Amygdala (tissue), 56 donors: ENCODE measurements at places on chromosomes 6 and 20.

DNA sequence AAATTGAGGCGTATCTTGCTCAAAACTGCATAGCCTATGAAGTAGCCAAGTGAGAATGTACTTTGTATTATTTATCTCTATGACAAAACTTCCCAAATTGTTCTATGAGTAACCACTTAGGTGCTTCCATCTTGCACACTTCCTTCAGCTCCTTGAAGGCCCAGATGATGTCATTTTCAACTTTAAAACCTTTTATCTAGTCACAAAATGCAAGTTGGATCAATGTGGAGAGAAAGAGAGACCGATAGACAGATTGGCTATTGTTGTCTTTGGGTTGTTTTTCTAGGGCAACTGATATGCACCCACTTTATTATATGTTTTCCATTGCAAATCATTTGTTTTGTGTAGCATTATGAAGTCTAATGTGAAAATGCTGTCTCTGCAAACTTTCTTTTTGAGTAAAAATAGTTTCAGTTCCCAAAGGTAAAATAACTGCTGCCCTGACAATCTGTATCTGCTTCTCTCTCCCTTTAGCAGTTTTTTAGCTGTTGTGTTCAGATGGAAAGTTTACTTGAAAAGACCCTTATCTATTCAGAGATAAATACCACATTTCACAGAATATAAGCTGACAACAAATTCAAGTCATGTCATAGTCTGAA lies 73.7 kb upstream of the CITED2 start:
- no peak for DNase-seq

- DNase-seq = no peak
Observed at GRCh38 chr6:147759093-147759492, 250.6 kb downstream of the SAMD5 start.

DNA sequence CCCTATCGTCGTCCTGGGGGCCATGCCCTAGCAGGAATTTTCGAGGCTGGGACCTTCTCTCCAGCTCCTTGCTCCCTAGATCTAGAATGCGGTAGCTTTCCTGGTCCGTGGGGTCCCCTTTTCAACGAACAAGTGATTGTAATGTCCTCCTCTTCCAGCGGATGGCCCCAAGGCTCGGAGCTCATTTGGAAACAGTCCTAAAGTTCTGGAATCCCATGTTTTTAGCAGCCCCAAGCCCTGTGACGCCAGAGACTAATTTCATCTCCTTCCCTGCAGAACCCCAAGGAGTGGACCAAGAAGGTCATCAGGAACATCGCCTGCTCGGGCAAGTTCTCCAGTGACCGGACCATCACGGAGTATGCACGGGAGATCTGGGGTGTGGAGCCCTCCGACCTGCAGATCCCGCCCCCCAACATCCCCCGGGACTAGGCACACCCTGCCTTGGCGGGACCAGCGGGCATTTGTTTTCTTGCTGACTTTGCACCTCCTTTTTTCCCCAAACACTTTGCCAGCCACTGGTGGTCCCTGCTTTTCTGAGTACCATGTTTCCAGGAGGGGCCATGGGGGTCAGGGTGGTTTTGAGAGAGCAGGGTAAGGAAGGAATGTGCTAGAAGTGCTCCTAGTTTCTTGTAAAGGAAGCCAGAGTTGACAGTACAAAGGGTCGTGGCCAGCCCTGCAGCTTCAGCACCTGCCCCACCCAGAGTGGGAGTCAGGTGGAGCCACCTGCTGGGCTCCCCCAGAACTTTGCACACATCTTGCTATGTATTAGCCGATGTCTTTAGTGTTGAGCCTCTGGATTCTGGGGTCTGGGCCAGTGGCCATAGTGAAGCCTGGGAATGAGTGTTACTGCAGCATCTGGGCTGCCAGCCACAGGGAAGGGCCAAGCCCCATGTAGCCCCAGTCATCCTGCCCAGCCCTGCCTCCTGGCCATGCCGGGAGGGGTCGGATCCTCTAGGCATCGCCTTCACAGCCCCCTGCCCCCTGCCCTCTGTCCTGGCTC lies 48.5 kb downstream of the PYGB start:
- peak; percentile 44 for DNase-seq

- DNase-seq = no peak
Observed at GRCh38 chr20:25058051-25058846, at the start of gene ACSS1. Gene ACSS1, minus strand, starts transcription at chr20:25058139. Its CDS starts 37 bp downstream, at chr20:25058102.

DNA sequence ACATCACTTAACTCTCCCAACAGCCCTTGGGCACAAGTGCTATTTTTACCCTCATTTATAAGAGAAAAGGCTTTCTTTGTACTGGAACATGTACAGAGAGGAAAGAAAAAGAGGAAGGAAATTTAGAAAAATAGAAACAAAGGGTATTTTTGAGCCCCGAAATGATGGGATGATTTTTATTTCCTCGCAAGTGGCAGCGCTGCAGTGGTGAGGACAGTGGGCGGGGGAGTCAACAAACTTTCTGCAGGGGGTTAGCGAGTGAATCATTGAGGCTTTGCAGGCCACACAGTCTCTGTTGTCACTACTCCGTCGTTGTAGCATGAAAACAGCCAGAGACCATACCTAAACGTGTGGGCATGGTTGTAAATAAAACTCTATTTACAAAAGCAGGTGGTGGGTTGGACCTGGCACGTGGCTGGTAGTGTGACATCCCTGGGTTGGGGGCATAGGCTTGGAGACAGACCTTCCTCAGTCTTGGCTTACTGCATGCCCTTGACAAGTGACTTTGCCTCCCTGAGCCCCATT lies 25.5 kb upstream of the OCSTAMP start:
- no peak for DNase-seq

DNA sequence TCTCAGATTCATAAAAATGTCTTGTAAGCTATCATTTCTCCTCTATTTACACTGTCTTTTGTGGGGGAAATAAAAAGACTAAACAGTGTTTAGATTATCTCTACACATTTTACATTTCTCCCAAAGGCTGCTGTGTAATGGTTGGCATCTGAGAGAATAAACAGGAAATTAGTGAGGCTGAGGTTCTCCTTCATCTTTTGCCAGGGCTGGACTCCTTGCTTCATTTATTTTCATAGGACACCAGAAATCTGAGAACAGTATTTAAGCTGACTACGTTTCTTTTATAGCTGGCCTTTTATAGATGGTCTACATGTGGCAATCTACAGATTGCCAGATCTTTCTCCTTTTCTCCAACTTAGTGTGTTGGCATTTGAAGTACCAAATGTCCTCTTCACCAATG lies 41.5 kb downstream of the PLCB4 start:
- no peak for DNase-seq

DNA sequence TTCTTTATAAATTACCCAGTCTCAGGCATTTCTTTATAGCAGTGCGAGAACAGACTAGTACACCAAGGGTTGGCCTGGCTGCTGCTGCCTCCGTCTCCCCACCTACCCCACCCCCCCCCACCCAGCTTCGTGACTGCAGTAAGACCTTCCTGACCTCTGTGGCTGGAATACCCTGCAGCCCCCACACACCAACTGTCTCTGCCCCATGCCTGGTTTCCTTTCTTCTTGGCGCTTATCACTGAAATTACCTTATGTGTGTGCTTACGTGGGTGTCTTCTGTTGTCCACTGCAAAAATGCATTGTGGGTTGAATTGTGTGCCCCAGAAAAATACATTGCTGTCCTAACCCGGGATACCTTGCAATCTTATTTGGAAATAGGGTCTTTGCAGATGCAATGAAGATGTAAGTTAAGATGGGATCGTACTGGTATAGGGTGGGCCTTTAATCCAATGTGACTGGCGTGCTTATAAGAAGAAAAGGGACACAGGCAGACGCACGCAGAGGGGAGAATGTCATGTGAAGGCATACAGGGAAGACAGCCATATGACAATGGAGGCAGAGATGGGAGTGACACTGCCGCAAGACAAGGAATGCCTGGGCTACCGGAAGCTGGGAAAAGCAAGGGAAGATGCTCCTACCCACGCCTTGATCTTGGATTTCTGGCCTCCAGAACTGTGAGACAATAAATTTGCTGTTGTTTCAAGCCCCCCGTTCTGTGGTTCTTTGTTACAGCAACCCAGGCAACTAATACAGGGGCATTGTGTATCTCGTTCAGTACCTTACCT lies 15.4 kb downstream of the SYNJ2 start:
- no peak for DNase-seq

DNA sequence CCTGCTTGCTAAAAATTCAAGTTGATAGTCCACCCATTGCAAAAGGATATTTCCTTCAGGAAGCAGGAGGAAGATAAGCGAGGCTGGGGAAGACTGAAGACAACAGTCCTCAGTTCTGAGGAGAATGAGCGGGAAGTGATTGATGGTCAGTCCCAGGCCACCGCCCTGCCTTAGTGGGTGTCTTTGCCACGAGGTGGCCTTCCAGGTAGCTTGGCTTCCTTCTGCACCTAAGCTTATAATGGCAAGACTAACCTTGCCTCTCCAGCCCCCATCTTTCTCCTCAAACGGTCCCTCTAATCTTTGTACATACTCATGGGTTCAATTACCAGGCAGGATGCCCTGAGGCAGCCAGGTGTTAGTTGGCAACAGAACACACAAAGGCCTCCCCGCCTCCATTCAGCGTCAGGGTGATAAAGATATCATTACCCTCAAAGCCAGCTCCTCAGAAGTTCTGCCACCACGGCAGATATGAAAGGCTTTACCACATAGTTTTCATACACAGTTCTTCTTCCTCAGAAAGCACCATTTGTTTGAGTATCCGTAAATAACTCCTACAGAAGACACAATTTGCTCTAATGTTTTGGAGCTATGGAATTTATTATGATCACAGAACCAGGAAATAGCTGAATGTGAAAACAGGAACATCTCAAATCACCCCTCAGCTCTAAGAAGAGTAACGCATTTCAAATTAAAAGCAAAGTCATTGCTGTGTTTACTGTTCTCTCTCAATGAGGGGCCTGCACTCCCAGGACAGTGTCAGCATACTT lies 249.4 kb downstream of the ATXN1 start:
- DNase-seq = no peak

DNA sequence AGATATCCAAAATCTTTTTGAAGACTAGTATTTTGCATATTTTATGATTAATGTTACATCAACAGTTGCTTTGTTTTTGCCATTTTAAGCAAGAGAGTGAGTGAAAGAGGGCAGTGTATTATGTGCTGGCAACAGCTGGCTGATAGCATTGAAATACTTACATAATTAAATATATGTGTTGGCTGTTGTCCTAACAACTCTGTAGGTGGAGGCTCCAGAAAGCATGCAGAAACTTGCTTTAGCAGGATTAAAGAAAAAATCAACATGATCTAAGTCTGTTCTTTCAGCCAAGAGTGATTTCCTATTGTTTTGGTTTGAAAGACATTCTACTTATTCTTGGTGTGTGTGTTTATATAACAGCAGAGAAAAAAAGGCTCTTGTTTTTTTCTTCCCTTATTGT lies 127.5 kb downstream of the CDKAL1 start:
- no peak for DNase-seq

- DNase-seq = no peak
Observed at GRCh38 chr6:95143408-95144180, 433.7 kb upstream of the MANEA start.

GRCh38 chr6:142087950-142088857 lies 44.5 kb upstream of the GJE1 start:
- DNase-seq = no peak

- DNase-seq = no peak
Observed at GRCh38 chr6:139402876-139403386, 28.5 kb upstream of the CITED2 start.

DNA sequence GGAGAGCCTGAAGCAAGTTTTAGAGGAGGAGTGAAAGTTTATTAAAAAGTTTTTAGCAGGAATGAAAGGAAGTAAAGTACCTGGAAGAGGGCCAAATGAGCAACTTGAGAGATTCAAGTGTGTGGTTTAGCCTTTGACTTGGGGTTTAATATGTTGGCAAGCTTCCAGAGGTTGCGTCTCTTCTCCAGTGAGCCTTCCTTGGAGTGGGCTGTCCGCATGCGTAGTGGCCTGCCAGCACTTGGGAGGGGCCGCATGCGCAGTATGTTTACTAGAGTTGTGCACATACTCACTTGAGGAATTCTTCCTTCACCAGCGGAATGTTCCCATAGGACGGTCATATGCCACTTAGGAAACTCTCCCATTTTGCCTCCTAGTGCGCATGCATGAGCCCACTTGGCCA lies 235.2 kb downstream of the ALDH8A1 start:
- DNase-seq = no peak

- DNase-seq = no peak
Observed at GRCh38 chr6:91213229-91213901, 626.5 kb upstream of the MAP3K7 start.

DNA sequence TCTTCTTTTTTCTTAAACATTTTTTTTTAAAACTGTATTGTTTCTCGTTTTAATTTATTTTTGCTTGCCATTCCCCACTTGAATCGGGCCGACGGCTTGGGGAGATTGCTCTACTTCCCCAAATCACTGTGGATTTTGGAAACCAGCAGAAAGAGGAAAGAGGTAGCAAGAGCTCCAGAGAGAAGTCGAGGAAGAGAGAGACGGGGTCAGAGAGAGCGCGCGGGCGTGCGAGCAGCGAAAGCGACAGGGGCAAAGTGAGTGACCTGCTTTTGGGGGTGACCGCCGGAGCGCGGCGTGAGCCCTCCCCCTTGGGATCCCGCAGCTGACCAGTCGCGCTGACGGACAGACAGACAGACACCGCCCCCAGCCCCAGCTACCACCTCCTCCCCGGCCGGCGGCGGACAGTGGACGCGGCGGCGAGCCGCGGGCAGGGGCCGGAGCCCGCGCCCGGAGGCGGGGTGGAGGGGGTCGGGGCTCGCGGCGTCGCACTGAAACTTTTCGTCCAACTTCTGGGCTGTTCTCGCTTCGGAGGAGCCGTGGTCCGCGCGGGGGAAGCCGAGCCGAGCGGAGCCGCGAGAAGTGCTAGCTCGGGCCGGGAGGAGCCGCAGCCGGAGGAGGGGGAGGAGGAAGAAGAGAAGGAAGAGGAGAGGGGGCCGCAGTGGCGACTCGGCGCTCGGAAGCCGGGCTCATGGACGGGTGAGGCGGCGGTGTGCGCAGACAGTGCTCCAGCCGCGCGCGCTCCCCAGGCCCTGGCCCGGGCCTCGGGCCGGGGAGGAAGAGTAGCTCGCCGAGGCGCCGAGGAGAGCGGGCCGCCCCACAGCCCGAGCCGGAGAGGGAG lies 580 bp downstream of the VEGFA start:
- peak; percentile 50 for DNase-seq

GRCh38 chr6:23087471-23087870 lies 518.1 kb downstream of the HDGFL1 start:
- no peak for DNase-seq

DNA sequence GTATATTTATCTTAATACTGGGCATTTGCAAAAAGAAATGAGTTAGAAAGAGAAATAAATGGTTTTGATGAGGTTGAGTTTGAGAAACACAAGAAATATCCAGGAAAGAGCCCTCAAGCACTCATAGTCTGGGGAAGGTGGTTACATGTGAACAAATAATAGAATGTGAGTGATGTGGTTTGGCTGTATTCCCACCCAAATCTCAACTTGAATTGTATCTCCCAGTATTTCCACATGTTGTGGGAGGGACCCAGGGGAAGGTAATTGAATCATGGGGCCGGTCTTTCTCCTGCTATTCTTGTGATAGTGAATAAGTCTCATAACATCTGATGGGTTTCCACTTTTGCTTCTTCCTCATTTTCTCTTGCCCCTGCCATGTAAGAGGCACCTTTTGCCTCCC lies 334.1 kb downstream of the COL12A1 start:
- no peak for DNase-seq

DNA sequence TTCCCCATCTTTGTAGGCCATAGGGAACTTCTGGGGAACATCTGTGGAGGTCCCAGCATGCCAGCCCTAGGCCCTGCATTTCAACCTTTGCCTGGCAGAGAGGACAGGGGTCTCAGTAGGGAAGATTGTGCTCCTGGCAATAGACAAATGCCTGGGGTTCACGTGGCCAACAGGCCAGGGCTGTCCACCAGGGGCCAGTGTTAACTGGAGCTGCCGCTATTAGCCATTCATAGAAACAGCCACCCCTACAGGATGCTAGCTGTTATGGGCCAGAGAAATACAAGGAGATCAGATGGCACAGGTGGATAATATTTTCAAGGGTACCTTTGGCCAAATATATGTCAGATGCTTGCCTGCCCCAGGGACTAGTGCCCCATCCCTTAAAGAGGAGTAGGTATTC lies 932.9 kb downstream of the QKI start:
- no peak for DNase-seq
